Activated T-cell treated with anti-CD3 and anti-CD28 coated beads for 48 hours (primary cell): ENCODE measurements at places on chromosomes 6 and 20.

DNA sequence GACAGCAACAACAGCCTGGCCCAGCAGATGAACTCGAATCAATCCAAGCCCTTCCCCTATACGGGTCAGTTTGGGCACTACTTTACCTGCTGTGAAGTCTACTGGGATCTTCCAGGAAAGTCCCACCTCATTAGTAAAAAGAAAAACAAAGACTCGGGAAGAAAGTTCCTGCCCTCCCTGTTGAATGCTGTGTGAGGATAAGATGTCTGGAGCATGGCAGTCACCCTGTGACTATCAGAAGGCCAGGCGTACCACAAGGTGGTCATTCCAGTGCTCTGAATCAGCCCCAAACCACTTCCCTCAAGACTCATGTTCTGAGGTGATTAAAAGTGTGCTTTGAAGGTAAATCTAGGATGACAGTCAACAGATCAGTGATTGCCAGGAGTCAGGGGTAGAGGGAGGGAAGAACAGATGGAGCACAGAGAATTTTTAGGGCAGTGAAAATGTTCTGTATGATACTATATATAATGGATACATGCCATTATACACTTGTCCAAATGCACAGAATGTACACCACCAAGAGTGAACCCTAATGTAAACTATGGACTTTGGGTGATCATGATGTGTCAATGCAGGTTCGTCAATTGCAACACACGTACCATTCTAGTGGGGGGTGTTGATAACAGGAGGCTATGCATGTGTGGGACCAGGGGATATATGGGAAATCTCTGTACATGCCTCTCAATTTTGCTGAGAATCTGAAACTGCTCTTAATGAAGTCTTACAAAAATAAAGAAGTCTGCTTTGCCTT is 14.7 kb downstream of the FKBP1A start:
- DNase-seq = peak; percentile 32

DNA sequence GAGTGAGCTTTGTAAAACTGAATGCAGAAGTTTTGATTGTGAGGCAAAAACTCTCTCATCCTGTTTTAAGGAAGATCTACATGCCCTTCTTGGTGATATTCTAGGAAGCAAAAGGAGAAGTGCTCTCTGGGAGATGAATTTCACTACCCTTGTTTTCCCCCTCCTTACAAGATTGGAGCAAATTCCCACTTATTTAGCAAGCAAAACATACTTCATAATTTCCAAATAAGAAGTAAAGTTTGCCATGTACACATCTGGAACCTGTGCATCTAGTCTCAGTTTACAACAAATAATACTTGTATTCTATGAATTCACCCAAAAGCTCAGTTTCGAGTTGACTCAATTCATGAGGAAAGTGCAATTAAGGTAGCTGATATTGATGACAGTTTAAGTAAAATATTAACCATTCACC is 27.6 kb upstream of the IFNGR1 start:
- no peak for DNase-seq

DNA sequence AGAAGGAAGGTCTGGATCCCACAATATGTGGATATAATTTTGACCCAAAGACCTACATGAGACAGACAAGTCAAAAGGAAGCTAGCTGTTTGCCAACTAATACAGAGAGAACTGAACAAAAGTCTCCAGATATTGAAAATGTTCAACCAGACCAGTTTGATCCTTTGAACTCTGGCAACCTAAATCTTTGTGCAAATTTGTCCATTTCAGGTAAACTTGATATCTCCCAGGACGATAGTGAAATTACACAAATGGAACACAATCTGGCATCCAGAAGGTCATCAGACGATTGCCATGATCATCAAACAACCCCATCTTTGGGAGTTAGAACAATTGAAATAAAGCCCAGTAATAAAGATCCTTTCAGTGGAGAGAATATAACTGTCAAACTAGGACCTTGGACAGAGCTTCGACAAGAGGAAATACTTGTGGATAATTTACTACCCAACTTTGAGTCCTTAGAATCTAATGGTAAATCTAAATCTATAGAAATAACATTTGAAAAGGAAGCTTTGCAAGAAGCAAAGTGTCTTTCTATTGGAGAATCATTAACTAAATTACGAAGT is 41.9 kb upstream of the SDHAF4 start:
- no peak for DNase-seq

GRCh38 chr6:68639826-68640490 is 4.9 kb downstream of the ADGRB3 start:
- no peak for DNase-seq

DNA sequence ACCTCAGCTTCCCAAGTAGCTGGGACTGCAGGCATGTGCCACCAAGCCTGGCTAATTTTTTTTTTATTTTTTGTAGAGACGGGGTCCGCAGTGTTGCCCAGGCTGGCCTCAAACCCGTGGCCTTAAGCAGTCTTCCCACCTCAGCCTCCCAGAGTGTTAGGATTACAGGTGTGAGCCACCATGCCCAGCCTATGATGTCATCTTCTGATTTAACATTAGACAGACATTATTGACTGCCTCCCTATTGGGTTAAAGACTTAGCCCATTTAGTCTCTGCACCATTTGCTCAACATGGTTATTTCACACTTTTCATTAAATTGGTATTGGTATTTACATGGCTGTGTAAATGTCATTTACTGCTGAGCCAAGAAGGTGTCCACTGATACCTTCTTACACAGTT is 46.1 kb downstream of the DEK start:
- no peak for DNase-seq

- DNase-seq = no peak
Observed at GRCh38 chr20:63028461-63028921, 21.7 kb upstream of the BHLHE23 start.

DNA sequence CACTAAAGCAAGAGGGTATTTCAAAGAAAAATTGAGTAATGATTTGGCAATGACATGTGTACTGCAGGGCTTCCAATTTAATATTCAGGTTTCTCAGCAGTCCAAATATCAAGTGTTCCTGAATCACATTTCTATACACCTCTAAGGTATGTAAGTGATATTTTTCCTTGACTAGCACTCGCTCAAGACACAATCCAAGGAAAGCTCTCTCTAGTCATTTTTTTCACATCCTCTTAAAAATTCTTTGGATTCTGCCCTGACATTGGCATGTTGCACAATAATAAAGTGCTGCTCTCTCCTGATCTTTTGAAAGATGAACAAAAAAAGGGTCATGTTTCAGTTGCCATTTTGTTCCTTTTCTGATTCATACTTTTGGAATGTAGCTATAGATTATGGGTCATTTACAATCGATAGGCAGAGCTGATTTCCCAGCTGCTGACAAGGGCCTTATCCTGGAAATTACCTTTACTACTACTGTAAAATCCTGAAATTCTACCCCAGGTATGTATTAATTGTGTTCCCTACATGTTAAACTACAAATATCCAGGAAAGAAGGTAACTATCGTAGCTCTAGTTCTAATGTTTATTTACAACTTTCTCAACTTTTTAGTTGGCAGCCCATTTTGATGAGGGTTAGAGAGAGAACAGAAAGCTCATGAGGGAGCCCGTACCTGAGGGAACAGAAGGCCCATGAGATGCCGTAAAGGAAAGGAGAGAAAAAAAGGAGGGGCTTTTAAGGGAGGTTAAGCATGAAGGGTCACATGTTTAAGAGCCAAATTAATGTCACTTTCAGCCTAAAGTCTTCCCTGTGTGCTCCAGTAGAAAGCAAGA is 22.2 kb upstream of the ADGRG6 start:
- DNase-seq = no peak

DNA sequence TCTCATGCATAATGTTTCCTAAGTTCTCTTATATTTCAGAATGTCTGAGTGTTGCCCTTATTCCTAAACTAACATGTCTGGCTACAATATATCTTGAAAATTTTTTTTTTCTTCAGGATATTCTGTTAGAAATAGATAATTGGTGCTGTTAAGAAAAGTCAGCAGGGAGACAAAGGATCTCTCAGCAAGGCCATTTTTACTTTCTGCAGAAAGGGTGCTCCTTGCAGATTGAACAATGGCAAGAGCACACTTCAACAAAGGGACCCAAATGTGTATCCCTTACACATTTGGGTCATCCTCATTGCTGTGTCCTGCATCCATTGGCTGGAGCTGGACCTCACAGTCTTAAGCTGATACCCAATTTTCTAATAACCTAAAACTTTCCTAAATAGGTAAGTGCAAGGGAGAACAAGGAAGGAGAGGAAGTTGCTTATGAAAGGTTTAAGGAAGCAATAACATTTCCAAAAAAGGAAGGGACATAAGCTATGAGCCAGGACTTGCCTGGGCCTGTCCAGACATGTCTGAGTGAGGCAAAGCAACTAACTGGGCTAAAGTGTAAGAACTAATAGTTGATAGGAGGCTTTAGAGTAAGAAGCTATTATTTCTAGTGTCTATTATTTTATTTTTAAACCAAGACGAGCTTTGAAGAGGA is 429.6 kb downstream of the BCKDHB start:
- DNase-seq = no peak

- no peak for DNase-seq
Observed at GRCh38 chr6:7559651-7560385, 18.3 kb downstream of the DSP start.

GRCh38 chr6:130943738-130944137 is 116.5 kb downstream of the SMLR1 start:
- no peak for DNase-seq

GRCh38 chr6:35596448-35597442 is 84.0 kb upstream of the TULP1 start:
- no peak for DNase-seq

GRCh38 chr6:128368213-128368944 is 152.0 kb downstream of the PTPRK start:
- DNase-seq = no peak

- no peak for DNase-seq
Observed at GRCh38 chr6:164021589-164022250, 607.2 kb downstream of the QKI start.

DNA sequence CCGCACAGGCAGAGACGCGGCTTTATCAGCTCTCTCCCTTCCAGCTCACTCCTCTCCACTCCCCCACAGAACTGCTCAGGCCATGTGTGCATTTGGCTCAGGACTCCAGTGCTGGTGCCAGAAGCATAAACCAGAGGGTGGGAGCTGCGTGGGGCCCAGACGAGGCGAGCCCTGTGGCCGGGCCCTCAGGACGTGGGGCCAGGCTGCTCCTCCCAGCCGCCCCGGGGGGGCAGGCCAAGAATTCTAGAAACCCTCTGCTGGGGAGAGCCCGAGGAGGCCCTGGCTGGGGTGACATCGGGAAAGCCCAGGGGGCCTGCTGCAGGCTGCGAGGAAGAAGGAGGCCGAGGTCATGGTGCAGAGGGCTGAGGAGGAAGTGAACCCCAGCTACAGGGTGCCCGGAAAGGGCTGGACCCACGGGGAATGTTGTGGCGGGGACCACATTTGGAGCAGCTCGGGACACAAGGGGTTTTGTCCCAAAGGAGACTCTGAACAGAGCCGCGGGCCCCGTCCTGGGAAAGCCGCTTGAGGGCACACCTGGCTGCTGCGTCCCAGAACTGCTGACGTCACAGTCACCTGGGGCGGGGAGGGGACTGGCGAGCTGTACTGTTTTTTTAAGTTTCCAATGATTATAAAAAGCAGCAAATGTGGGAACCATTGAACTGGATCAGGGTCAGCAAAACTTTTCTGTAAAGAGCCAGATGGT is 107.1 kb downstream of the BANF2 start:
- no peak for DNase-seq

DNA sequence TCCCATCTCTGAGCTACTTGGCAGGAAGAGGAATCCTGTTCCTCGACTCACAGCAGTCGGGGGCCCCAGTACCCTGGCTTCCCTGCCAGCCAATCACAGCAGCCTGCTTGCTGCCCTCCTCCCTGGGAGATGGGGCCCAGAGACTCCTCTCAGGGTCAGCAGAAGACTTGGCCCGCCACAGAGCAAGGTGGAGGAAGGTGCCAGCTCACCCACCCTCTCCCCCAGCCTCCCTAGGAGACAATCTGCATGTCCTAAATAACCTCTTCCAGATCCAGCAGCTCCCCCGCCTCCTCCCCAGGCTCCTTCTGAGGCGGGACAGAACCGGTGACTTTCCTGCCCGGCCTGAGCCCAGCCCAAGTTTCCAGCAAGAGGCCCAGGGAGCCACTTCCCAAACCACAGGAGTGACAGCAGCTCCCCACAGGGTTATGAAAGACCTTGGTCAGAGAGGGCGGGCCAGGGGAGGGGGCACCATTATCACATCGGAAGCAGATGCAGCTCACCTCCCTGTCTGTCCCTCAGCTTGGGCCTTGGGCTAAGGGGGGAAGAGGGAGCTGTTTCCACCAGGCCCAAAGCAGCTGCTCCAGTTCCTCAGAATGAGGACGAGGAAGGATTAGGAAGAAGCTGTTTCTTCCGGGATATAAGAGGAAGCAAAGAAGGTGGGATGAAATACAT is 2.3 kb downstream of the CCND3 start:
- no peak for DNase-seq

DNA sequence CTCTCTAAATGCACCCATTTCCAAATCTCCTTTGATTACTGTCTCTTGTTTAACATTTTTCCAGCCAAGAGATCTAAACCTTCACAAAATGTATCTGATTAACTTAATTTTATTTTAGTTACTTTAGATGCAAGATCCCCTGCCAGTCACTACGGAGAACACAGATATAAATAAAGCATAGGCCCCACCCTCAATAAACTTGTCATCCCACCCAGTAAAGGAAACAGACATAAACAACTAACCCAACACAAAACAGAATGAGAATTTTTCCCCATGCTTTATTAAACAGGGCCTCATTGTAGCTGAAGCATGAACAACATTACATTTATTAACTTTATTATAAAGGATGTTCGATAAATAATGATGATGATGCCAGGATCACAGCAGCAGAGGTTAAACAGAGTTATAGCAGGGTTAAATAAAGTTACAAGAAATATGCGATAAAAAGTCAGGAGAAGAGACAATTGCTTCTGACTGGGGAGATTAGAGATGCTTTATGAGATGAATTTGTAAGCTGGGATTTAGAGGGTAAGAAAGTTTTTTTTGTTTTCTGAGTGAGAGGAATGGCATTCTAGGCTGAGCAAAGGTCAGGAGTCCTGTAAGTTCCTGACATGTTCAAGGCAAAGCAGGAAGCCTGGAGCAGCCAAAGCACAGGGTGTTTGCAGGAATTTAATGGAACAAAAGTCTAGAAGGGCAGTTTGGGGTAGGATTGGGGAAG is 41.1 kb downstream of the TFAP2A start:
- no peak for DNase-seq
